ENCODE measurements at places on chromosomes 2 and 18.

GRCh38 chr2:229133155-229133772, 137.8 kb downstream of the PID1 start:
- DNase-seq = no peak

DNA sequence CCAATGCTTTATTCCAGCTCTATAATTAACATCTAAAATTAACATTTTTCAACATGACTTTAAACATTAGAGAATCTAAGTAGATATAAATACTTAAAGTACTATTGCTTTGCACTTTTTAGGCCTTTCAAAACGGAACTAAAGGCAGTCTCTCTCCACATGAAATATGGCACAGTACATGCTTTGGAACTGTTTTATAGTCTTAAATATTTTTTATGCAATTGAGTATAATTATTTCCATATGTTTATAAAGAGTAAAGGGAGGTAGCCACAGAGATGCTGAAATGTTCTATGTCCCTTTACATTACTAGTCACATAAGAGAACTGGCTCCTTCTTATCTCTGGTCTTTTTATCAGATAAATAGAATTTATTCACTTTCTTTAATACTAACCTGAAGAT, 674.0 kb downstream of the PLCL1 start:
- no peak for DNase-seq

DNA sequence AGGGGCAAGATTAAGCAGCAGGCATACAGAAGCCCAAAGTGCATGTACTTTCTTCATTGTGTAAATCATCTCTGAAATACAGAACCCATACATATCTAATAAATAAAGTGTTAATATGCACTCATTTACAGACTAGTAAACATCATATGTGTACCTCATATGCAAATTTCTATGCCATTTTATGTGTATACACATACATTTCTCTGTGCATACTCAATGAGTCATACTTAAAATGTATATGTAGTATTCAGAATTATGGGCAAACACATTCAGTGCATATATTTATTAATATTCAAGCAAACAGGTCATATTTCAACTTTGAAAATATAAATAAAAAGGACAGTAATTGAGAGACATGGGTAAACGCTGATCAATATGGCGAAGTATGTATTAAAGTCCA, 50.5 kb downstream of the TFPI start:
- DNase-seq = no peak

DNA sequence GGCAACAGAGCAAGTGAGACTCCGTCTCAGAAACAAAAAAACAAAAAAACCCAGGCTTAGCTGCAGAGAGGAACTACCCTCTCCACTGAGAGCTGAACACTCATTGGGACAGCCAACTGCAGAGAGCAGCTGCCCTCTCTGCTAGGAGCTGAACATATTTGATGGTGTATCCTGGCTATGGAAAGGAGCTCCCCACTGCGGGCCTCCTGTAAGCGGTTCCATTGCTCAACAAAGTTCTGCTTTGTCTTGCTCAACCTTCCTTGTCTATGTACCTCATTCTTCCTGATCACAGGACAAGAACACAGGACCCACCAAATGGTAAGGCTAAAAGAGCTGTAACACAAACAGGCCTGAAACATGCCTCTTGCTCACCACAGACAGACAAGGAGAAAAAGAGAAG, 246.3 kb upstream of the LRRTM4 start:
- no peak for DNase-seq

GRCh38 chr2:134782792-134783191, 55.6 kb upstream of the ACMSD start:
- no peak for DNase-seq

DNA sequence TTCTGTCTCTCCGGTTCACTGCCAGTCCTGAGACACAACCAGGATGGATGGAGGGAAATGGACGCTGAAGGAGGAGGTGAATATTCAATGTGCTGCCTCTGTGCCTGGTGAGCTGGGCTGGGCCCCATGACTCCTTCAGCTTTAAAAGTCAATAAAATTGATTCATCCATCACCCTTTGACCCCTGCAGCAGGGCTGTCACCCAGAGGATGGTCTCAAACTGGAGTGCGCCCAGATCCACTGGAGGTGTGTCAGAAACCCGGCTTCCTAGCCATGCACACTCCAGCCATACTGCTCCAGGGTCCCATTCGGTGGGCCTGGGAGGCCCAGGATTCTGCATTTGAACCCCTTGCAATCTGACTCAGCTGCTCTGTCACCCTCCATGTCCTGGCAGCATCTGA, 94.1 kb upstream of the BOD1L2 start:
- no peak for DNase-seq

DNA sequence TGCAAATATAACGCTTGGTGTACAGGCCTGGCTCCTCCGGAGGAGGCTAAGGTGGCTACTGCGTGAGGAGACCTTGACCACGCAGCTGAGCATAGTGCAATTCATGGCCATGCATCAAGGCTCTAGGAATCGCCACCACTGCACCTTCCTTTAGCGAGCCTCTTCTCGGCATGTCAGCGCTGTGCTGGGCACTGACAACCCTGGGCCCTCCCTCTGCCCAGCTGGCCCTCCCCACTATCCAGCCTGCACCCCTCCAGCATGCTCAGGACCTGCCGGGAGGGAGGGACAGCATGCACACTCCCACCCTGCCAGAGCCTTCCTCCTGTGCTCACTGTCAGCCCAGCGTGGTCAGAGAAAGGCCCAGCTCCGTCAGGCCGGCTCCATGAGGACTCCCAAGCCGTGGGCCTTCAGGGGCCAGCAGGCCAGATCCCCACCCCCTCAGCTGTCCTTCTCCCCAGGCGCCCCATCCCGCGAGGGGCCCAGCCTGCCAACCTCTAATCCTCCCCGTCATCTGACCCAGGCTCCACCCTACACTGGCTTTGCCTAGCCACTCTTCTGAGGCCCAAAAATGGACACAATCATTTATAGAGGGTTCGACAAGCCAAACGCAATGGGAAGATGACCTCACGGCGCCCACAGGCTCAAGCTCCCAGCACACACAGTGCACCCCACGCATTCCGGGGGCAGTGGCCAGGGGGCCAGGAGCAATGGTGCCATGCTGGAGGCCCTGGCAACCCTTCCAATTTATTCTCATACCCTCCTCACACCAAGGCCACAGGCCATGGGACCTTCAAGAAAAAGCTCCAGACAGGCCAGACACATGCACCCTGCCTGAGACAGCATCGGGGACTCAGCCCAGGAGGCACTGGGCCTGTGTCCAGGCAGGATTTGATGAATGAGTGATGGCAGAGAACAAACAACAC, 3.5 kb downstream of the BIN1 start:
- no peak for DNase-seq

DNA sequence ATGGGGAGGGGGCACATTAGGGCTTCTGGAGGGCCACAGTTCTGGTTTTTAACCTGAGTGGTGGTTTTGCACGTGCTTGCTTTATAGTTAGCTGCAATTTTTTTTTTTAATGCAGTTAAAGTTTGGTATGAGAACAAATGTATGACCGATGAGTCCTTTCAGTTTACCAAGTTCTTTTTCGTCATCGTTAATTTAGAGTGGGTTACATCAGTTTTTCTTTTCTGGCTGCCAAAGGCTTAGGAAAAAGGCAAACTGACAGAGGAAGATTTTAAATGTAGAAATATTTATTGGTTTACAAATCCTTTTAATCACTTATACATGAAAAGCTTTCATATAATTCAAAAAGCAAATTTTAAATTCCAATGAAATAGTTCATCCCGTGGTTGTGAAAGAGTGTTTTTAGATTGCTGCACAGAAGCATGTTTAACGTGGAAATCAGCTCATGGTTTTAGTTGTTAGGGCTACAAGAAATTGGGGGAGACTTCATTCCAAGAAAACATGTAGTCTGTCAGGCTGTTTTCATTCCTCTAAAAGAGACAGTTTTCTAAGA, 82.9 kb downstream of the MSH2 start:
- DNase-seq = no peak

GRCh38 chr18:25137197-25137472, 214.8 kb downstream of the ZNF521 start:
- DNase-seq = no peak

DNA sequence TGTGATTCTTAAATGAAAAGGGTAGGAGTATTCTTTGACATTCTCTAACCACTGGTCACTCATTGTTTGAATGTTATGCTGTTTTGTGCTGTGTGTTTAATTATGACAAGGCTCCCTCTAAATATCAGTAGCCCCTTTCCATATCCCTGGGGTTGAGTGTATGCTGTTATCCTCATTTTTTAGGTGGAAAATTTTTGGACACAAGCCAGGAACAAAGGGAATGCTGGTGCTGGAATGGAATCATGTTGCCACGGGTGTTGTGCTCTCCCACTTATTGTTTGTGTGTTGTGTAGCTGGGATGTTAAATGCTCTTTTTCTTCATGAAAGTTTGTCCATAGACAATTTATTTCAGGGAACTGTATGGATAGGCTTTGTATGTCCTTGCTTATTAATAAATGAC, 43.3 kb downstream of the ZNF532 start:
- no peak for DNase-seq
